RPMI7951 (cell line): ENCODE measurements at places on chromosomes 11 and 22. TPM values are rescaled to one million over a fixed set of nuclear protein-coding genes. Genes with fewer than 3 reads are reported as not detected.
A peak's percentile ranks its signal among the peaks of the same experiment; 100 is the strongest.

PDGFD gene
- not detected in 2 replicates for total RNA-seq

MOGAT2 gene
- total RNA-seq, result not detected in 2 replicates

MS4A6E gene
- total RNA-seq, result not detected in 2 replicates

OR6T1 gene
- not detected in 2 replicates for total RNA-seq

EHD1 gene
- total RNA-seq, result 82.1 and 92.3 TPM in 2 replicates

SEC14L6 gene
- total RNA-seq, result not detected in 2 replicates

F2 gene
- total RNA-seq, result not detected in 2 replicates

ARHGAP8 gene
- total RNA-seq, result not detected in 2 replicates

ACAD8 gene
- total RNA-seq, result 20.3 and 21.6 TPM in 2 replicates

SERHL2 gene
- 2.2 and 2.5 TPM in 2 replicates for total RNA-seq

GRCh38 chr11:3996651-3997050 is 97.9 kb upstream of the RRM1 start:
- DNase-seq, result no peak

DNA sequence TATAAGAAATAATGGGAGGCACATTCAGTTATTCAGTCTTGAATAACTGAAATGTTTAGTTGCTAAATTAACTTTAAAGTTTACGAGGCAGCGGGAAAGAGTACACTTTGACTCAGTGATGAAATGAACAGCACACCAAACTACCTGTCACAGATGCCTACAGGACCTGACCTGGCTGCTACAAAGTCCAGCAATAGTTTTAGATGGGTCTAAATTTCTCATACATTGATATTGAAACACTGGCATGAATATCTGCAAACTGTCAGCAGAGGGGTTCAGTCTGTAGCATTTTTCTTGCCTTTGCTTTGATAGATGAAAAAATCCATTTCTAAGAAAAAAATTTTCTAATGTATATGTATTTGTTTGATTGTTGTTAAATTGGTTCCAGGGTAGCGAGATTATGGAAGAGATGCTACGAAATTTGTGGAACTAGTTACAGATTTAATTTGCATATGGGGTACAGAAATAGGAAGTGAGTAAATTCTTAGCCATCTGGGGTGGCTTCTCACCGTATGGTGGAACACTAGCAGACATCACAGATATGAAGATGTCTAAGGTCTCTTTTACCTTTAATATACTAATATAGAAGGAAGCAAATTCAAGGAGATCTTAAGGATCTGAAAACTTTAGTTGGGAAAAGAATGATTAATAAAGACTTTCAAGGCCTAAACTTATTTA is 20.8 kb upstream of the GAB2 start:
- DNase-seq, result no peak

- peak; percentile 14 for DNase-seq
Measured at GRCh38 chr11:4606231-4607015, 1.6 kb downstream of the TRIM68 start.

DNA sequence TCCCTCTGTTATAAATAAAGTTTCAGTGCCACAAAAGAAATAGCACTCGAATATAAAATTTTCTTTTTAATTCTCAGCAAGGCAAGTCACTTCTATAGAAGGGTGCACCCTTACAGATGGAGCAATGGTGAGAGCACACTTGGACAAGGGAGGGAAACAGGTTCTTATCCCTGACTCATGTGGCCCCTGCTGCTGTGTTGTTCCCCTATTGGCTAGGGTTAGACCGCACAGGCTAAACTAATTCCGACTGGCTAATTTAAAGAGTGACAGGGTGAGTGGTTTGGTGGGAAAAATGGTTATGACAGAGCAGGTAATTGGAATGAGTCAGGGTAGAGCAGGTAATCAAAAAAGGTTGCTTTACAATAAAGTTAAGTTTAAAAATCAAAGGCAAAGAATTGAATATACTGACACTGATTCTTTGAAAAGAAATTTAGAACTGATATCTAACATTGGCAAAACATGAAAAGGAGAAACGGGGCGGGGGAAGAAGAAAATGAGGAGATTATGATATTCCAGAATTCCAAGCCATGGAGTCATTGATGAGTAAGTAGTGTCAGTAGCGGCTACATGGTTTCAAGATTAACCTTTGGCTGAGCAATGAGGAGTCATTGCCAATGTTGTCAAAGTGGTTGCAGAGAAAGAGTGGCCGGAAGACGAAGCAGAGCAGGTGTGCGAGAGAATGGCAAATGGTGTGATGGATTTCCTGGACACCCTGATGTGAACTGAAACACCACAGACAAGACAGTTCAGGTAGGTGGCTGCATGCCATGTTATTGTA is 48.4 kb upstream of the MRGPRX1 start:
- peak; percentile 47 for DNase-seq

DNA sequence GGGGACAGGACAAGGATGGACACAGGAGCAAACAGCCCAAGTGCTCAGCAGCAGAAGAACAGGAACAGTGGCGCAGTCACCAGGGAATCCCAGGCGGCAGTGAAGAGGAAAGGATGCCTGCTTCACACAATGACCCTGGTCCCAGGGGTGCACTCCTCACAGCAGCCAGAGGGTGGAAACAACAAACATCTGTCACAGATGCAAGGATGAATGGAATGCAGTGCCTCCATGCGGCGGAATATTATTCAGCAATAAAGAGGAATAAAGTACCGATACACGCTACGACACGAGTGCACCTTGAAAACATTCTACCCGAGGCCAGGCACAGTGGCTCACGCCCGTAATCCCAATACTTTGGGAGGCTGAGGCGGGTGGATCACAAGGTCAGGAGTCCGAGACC is 12.7 kb downstream of the CSNK1E start:
- no peak for DNase-seq

- DNase-seq, result peak; percentile 91
Measured at GRCh38 chr11:112525270-112525669, 264.6 kb upstream of the PLET1 start.

GRCh38 chr11:10622957-10623791 is 54.7 kb upstream of the LYVE1 start:
- no peak for DNase-seq

DNA sequence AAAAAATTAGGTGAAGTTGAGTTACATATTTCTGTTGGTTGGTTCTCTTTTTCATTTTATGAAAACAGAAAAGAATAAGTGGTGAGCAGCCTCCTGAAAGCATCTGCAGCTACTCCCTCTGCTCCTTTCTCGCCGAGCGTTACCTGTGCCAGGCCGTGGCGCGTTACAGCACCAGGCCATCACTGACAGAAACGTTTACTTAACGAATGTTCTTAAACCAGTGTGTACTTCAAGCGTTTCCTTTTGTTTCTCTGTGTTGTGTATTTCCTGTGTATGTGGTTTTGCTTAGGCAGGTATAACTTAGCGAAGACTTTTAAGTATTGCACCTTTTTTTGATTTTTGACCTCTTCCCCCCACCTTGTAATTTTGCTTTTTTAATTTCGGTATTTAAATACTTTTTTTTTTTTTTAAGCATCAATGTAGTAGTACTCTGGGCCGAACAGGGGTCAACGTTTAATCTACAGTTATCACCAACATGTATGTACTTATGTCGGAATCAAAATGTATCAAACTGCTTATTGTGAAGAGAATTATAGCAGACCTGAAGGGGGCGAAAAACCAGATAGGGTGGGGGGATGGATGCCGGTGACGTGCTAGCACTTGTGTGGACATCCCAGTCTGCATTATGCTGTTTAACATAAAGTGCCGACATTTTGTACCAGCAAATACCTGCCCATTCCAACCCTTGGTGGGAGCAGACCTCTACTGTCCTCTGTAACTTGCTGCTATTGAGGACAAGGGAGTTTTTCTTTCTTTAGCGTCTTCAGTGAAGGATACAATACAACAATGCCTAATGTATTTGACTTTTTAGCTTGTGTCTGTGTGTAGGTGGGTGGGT is 21.6 kb upstream of the ADSL start:
- no peak for DNase-seq

DNA sequence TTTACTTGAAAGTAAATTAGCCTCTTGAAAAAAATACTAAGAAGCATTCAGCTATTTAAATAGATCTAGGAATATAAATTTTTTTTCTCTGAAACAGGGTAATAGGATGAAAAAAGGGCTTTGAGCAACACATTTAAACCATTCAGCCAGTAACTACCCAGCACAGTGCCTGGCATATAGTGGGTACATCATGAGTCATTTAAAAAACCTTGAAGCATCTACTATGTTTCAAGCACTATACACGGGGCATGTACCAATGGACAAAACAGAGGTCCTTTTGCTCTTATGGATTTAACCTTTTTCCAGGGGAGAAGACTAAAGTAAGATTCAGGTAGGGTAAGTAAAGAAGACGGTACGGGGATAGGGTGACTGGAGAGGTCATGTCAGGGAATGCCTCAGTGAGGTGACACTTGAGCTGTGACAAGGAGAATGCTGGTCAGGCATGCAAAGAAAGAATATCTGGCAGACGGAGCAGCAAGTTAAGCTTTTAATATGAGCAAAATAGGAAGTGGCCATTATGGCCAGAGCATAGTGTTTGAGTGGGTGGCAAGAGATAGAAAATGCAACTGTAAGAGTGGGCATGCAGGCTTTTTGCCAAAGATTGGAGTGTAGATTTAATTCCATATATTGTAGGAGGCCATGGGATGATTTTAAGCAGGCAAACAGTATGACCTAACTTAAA is 101.1 kb downstream of the HIPK3 start:
- DNase-seq, result no peak

GRCh38 chr11:70402016-70402415 is 3.7 kb downstream of the CTTN start:
- no peak for DNase-seq

- peak; percentile 64 for DNase-seq
Measured at GRCh38 chr11:64245401-64245796, 1.3 kb downstream of the PPP1R14B start.

GRCh38 chr11:93505703-93506102 is 37.5 kb downstream of the SMCO4 start:
- DNase-seq, result no peak

- DNase-seq, result no peak
Measured at GRCh38 chr22:50675553-50676179, 3.0 kb downstream of the SHANK3 start.

DNA sequence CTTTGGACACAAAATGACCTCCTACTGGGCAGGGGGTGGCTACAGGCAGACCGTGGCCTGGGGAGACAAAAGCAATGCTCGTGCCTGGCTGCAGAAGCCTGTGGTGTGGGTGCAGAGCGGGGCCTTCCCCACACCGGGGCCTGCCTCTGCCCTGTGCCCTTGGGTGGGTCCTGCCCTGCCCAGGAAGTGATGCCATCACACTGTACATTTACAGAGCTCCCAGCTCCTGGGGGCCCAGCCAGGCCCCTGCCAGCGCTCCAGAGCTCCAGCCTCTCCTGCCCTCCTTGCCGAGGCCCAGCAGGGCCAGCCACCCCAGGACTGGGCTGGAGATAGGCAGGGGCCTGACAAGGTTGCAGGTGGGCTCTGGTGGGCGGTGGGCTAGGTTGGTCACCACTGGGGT is 40.1 kb downstream of the MUC5B start:
- no peak for DNase-seq

DNA sequence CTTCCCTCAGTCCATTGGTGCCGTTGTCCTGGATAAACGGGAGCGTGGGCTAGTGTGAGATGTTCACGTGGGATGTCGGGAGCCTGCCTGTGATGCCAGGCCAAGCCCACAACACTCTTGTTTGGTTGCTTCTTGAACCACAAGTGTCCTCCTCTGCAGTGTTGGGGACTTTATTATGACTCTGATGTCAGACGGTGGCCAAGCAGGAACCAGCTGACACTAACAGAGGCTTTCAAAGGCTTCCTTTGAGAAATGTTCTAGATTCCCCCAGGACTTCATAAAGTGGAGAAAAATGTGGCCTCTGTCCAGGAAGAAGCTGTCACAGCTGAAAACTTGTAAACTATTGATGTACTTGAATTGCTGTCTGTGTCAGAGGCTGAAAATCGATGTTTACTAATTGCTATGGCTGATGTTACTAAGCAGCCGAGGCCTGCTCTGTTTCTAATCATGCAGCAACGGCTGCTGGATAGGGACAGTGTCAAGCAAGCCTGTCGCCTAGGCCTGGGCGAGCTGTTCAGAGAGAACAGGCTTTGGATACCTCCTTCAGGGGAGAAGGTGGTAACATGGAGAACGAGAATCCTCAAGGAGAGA is 131.7 kb downstream of the TBC1D22A start:
- DNase-seq, result peak; percentile 2

GRCh38 chr11:43941257-43941994 is 1.0 kb upstream of the C11orf96 start:
- DNase-seq, result no peak

DNA sequence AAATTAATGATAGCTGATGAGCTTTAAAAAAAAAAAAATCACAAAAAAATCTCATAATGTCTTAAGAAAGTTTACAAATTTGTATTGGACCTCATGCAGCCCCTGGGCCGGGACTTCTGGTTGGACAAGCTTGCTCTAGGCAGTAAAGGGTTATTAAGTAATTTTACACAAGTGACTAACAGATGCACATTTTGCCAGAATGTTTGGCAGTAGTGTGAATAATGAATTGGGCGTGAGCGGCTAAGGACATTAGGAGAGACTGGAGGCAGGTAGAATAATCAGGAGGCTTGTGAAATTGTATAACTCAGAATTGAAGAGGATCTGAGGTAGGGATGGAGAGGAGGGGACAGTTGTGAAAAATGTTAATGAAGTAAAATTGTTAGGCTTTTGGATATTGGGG is 77.4 kb downstream of the HIPK3 start:
- DNase-seq, result no peak

DNA sequence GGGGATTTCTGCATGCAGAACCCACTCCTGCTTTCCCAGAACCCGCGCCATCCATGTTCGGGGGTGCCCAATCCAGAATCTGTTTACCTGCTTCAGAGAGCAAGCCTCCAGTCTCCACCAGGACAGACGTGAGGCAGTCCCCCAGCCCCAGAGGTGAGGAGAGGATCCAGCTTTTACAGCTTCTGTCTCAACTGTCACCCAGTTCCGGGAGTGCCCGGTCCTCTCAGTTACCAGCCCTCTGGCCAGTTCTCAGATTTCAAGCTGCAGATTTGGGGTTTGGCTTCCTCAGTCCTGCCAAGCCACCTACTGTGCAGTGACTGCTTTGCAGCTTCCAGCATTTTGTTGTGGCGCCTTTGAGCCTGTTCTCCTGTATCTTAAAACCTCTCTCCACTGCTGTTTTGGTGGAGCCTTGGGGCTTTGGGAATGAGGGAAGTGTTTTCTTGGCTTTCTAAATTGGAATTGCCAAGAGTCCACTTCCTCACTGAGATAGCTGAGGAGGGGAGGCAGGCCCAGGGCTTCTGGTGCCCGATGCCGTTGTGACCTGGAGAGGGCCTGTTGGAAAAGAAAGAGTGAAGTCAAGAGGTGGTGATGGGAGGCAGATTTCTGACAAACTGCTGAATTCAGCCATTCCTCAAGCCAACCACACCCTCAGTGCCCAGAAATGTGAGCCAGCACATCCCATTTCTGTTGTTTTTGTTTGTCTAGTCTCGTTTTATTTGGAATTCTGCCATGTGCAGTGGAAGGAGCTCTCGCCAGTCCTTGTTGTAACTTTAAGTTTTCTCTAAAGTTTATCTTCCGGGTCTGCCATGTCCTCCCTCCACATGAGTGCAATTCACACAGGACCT is 513.4 kb downstream of the TBC1D22A start:
- DNase-seq, result peak; percentile 43

GRCh38 chr11:61058583-61059259 is 43.6 kb upstream of the CD5 start:
- no peak for DNase-seq
